Midbrain (tissue), 1 donor: ENCODE measurements at places on chromosomes 6 and 20.

DNA sequence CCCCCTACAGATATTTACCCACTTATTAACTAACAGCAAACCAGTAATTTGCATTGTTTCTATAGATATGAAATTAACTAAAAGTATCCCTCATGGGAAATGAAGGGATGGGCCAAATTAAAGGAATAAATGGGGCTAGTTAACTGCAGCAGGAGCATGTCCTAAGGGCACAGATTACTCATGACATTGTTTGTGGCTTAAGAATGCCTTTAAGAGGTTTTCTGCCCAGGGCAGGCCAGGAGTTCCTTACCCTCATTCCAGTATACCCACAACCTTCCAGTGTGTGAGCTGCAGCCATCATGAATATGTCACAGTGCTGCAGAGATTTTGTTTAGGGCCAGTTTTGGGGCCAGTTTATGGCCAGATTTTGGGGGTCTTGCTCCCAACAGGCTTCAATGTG lies 1101.9 kb downstream of the PRIM2 start:
- DNase-seq, result no peak

DNA sequence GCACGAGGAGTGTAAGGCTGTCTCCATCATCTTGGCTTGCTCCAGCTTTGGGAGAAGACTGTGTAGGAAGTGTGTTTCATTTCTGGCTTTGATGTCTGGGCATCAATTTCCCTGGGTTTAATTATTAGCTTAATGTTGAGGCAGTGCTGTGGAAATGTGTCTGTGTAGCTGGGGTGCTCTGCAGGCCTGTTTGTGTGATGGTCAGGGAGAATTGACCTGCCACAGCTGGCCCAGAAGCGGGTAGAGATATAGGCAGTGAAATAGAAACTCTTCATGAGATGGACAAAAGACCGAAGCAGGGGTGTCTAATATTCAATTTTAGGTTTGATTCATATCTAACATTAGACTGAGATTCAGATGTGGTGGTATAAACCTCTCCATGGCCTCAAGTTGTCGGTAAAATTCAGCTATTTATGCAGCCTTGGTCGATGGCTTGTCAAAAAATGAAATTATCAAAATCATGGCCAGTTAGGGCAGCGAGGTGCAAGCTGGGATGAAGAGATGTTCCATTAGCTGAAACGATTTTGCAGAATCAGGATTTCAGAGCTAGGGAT lies 95.3 kb upstream of the SNX9 start:
- DNase-seq, result no peak

GRCh38 chr6:5619249-5619648 lies 357.9 kb downstream of the FARS2 start:
- DNase-seq, result no peak

DNA sequence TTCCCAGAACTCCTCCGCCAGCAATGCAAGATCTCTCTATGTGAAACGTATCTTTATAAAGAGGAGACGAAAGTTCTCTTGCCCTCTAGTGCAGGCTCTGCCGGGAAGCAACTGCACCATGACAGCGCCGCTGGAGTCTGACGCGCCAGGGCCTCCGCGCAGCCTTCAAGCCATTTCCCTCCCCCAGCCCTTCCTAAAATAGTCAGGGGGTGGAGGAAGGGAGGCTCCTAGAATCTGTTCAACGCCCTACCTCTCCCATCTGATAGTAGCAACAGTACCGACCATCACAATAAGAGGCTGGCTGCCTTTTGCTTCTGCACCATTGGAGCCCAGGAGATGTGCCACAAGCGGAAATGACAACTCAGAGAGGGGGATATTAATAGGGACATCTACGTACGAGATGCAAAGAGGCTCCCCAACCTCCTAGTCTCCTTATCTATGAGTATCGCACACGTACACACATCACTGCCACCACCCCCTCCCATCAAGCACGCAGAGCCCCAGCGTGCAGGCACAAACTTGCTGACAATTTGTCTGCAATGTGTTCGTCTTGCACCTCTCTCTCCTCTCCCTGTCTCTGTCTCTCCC lies 1.0 kb downstream of the SYNE1 start:
- no peak for DNase-seq

DNA sequence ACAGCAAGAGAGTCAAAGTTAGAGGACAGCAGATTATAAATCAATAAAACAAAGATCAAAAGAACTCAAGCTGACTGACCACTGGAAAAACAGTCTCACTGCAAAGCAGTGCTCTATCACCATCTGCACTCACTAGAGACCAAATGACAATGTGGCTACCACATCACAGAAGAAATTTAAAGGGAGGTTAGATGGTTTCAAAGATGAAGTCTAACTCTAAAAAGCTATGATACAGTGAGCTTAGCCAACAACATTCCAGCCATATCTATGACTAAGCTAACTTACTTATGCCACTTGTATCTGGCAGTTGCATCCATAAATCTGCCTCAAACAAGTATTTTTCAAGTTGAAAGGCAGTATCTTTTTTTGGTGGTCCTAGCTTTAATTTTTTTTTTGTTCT lies 68.6 kb downstream of the ARHGAP18 start:
- no peak for DNase-seq

GRCh38 chr20:39880890-39881289 lies 808.1 kb downstream of the MAFB start:
- no peak for DNase-seq

DNA sequence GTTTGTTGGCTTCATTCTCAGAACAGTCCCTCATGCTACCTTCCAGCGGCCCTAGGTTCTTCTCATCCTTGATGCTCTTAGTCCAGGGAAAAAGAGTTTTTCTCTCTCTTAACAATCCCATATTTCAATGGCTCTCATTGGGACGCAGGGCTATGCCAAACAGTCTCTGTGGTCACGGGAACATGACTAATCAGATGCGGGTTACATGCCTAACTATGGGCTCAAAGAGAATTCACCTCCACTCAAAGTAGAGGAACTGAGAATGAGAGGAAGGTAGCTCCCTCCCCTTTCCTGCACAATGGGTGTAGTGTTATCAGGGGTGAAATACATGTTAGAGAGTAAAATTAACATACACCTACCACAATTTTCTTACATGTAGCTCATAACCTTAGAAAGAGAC lies 18.1 kb upstream of the ATRN start:
- DNase-seq, result no peak

- no peak for DNase-seq
Measured at GRCh38 chr6:27684264-27685211, 211.6 kb upstream of the ZNF184 start.

GRCh38 chr6:169779896-169780295 lies 28.5 kb downstream of the ERMARD start:
- DNase-seq, result no peak

GRCh38 chr20:50368813-50369224 lies 141.4 kb upstream of the PTPN1 start:
- no peak for DNase-seq

GRCh38 chr6:149336609-149336928 lies 19.1 kb downstream of the TAB2 start:
- DNase-seq, result no peak

DNA sequence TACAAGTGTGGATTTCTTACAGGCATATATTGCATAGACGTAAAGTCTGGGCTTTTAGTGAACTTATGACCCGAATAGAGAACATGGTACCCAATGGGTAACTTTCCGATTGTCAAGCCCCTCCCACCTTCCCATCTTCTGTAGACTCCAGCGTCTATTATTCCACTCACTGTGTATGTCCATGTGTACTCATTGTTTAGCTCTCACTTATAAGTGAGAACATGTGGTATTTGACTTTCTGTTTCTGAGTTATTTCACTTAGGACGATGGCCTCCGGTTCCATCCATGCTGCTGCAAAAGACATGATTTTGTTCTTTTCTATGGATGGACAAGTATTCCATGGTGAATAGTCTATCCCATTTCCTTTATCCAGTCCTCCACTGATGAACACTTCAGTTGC lies 306.4 kb downstream of the CD83 start:
- DNase-seq, result no peak

DNA sequence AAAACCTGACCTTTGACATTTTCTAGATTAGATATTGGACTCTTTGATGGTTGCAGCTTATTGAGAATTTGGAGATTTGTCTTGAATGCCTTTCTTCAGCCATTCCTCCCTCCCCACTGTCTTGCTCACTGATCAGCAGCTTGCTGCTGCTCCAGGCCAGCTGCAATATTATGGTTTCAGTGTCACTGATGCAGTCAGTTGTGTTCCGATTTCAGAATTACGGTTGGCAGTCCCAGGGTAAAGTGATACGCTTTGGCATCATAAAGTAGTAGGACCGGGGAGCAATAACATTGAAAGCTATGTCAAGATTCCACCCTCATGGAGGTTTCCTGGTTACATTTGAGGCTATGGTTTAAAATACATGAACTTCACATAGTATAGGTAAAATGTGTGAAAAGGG lies 152.6 kb downstream of the BCKDHB start:
- DNase-seq, result no peak
